ENCODE measurements at places on chromosomes 16 and 17.

- no peak for DNase-seq
Observed at GRCh38 chr17:82629748-82630147, 18.5 kb downstream of the WDR45B start.

- DNase-seq, result no peak
Observed at GRCh38 chr17:29723278-29724047, 100.8 kb upstream of the CORO6 start.

DNA sequence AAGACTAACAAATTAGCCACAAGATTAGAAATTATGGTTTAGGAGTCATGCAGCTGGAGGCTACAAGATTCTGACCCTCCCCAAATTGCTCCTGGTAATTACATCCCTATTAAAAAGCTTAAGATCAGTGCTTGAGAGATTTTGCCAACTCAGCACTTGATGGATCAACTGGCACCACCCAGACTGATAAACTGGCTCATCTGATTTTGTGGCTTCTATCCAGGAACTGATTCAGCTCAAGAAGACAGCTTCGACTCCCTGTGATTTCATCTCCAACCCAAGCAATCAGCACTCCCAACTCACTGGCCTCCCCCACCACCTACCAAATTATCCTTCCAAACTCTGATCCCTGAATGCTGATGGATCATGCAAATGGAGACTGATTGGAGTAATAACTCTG lies 94.8 kb downstream of the TNFRSF13B start:
- DNase-seq, result no peak

DNA sequence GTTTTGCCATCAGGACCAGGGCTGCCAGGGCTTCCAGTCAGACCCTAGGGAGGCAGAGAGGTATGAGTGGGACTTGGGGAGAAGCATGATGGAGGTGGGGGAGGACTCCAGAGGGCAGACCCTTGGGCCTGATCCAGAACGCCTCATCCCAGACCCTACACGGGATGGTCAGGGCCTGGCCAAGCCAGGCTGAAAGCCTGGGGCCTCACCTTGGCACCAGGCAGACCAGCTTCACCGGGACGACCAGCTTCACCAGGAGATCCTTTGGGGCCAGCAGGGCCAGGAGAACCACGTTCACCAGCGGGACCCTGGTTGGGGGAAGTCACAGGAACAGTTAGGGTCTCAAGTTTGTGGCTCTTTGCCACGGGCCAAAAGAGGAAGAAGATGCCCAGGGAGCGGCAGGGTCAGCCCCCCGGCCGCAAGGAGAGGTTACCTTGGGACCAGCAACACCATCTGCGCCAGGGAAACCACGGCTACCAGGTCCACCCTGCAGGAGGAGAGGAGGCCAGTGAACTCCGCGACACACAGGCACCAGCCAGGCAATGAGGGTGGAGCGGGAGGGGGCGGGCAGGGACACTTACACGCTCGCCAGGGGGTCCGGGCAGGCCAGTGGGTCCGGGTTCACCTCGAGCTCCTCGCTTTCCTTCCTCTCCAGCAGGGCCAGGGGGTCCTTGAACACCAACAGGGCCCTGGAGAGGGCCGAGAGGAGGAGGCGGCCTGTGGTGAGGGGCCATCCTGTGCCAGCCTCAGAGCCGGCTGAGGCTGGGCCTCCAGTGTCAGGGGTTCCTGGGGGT lies 7.1 kb downstream of the COL1A1 start:
- DNase-seq, result no peak

GRCh38 chr16:12225806-12226465 lies 249.4 kb downstream of the SNX29 start:
- no peak for DNase-seq

DNA sequence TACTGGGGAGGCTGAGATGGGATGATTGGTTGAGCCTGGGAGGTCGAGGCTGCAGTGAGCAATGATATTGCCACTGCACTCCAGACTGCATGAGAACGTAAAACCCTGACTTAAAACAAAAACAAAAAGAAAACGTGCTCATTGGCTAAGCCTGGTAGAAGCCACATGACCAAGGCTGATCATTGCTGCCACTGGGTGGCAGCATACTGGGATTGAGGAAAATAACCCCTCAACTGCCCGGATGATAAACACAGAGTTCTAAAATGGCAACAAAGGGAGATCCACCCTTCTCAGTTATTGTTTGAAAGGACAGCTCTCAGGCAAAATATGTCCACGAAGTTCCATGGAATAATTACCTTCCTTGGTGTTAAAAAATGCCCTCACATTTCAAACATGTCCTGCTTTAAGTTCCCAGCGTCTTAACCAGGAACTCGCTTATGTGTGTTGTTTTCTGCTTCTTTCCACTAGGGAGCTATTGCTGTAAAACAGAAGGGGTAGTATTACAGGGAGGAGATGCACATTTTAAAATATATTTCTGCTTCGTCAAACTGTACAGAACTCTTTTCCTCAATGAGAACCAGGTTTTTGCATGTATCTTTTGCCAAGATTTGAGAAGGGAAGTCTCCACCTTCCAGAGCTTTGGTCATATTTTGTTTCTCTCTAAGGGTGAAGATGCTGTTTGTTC lies 675.3 kb downstream of the MAF start:
- no peak for DNase-seq

DNA sequence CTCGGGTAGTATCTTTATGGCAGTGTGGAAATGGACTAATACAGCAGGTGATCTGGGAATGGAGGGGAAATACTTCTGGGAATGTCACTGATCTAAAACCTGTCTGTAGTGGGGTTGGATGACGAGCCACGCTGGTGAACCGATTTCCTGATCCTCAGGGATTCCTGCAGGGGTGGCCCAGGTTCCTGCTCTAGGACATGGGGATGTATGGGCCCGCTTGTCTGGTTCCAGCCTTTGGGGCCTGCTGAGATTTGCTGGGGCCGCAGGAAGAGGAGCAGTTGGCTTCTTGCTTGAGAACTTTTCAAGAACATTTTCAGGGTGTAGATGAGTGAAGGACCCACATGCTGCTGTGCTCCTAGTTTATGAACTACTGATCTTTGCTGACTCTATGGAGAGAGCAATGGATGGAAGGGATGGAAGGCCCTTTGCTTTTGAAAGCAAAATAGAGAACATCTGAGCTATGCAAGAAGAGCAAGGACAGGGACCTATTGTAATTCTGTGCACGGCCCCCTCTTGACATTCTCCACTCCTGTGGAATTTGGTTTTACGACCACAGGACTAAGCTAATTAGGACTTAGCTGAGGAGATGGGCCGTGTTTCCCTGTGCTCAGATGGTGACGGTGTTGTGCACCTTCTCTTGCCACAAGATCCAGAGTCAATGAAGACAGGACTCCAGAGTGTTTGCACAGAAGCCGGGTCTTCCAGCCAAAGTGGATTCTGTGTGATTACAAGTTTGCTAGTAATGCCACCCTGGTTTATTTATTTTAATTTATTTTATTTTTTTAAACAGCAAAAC lies 90.5 kb downstream of the SEC14L1 start:
- DNase-seq, result no peak

DNA sequence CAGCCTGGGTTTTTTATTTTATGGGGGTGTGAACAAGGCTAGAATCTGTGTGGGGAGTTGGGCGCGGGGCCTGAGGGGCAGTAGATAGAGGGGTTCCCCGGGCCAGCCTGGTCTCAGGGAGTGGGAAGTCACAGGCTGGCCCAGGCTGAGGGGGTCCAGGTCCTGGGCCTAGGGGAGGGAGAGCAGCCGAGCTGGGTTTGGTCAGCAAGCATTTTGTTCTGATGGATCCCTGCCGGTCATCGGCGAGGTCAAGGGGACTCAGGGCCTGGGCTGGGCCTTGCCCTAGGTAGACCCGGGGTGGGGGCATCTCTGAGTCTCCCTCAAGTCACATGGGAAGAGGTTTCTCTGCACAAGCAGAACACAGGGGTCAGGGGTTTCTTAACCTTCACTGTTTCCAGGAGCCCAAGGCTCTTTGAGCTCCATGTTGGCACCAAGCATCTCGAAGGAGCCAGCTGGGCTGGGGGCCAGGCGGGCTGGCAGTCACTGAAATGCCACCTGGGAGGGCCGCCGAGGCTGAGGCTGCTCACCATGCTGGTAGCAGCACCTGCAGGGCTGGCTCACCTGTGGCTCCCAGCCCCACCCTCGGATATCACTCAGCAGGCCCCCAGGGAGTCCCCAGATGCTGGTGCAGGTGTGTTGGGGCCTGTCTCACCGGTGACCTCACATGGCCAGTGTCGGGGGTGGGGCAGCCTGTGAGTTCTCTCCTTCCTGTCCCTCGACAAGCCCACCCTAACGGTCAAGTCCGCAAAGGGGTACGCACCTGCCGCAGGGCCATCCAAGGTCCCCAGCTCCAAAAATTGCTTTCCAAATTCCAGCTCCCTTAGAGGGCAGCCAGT lies 41.0 kb downstream of the SLC7A5 start:
- no peak for DNase-seq

DNA sequence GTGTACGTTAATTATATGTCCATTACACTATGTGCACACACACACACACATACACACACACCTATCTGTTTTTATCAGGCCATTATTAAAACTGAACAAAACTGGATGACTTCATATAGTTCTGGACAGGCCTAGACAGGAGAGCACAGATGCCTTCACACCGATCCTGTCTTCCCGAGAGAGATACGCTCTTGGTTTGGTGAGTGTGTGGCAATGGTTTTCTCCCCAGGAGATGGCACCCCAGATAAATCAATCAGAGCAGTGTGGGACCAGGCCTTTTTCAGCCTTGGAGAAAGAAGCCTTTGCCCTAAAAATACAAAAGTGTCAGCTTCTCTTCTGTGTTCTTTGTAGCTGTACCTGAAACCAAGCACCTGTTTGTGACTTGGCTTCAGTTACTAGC lies 83.7 kb downstream of the CPPED1 start:
- no peak for DNase-seq

GRCh38 chr16:71303938-71304337 lies 14.7 kb upstream of the CMTR2 start:
- DNase-seq, result no peak

GRCh38 chr16:85649411-85650134 lies 36.5 kb downstream of the GSE1 start:
- no peak for DNase-seq

DNA sequence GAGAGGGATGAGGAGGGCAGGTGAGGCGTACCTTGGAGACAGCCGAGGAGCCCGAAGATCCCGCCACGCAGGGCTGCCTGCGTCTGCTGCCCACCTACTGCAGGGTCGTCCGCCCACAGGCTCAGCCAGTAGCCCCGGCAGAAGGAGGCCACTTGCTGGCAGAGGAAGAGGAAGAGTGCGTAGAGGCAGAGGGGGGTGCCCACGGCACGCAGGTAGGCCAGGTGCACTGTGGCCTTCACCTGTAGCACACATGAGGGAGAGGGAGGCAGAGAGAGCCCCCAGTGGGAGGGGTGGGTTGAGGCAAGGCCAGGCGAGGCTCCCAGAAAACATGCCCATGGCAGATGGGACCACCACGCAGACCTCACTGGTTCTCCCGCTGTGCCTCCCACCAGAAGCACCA lies 53.7 kb downstream of the ABCC6 start:
- no peak for DNase-seq

DNA sequence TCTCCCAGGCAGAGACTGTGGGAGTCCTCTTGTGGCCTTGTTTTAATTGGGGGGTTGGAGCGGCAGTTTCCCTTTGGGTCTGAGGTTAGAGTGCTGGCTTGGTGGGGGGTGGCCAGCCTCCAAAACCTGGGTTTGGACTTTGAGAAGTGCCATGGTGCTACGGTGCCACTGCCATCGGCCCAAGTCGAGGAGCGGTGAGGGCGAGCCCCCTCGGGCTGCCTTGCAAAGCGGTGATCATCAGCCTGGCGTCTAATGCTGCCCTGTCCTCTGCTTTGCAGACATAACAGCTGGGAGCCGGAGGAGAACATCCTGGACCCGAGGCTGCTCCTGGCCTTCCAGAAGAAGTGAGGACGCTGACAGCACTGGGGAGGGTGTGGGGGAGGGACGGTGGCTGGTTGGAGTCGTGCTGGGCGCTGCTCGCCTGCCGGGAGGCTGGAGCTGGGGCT lies 1.2 kb downstream of the CBX2 start:
- DNase-seq, result no peak

DNA sequence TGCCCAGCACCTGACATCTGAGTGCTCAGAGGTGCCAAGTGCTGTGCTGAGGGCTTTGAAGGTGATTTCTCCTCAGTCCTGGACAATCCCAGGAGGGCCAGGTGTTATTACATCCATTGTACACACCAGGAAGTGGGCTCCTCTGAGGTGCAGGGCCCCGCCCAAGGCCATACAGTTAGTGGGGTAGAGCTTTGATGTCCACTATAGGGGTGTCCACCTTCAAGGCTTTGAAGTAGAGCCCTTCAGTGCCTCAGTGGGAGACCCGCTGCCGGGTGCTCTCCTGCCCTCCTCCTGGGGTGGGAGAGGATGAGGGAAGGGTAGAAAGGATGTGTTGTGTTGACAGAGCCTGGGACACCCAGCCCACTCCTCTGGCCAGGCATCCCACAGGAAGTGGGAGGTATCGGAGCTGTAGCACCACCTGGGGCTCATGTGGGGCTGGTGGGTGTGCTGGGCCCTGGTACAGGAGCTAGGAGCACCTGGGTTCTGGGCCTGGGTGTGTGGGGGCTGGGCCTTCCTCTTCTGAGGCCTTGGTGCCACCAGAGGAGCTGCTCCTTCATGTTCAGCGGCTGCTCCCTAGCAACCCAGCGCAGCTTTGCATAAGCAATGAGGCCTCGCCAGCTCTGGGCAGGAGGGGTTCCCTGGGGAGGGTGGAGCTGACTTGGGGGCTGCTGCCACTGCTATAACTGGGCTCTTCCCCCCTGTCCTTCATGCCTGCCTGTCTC lies 7.4 kb downstream of the LASP1 start:
- DNase-seq, result no peak

DNA sequence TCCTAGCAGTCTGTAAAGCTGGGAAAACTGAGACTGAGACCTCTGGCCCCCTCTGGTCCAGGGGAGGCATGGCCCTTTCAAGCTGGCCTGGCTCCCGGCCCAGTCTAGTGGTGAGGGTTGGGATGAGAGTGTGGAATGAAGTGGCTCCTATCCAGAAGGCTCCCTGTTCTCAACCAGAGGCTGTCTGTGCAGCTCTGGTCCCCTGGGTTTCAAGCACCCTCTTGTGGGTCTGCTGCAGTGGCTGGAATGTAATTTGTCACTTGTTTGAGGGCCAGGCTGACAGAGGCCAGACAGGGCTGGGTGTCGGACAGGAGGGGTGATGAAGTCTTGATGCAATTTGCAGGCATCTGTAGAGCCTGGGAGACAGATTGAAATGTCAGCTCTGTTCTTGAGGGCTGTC lies 22.1 kb upstream of the PHF12 start:
- DNase-seq, result no peak

DNA sequence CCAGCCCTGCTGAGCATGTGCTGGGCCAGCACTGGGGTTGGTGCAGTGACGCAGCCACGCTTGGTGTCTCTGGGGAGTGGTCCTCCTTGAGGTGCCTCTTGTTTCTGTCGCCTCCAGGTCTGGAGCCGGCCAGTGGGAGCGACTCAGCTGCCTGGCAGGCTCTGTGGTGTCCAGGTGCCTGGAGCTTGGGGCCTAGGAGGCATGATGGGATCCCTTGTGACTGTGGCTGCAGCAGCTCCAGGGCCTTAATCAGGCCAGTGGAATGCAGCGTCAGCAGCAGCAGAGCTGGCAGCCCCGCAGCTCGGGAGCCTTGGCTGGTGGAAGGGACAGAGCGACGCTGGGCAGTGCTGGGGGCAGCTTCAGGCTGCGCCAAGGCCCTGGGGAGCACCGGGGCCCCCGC lies 74.7 kb upstream of the CIBAR2 start:
- no peak for DNase-seq

Data from BJ (cell line).